ENCODE measurements at places on chromosomes 11 and 22.

DNA sequence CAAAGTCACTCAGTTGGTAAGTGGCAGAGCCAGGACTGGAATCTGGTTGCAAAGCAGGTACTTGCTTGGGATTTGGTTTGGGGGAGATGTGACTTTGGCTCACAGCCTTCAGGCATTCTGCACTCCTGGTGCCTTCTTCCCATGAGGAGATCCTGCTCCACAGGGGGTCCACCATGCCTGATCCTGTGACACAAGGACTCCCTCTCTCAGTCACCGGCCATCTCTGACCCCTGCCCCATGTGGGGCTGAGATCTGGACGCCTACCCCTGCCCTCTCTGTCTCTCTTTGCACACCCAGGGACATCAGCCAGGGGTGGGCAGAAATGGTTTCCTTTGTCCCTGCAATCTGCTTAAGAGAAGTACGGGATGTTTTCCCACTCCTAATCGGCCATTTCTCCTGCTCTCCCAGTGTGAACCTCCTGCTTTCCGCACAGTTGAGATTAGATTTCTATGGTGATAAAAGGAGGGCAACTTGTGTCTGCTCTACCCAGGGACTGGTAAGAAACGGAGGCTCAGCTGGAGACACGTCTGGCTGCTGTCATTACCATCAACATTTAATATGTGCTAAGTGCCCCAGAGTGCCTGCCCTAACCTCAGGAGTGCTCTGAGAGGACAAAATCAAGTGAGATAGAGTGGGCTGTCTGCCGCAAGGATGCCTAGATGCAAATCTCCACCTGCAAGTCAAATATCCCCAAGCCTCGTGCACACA, 11.1 kb upstream of the FXYD6 start:
- DNase-seq = no peak

DNA sequence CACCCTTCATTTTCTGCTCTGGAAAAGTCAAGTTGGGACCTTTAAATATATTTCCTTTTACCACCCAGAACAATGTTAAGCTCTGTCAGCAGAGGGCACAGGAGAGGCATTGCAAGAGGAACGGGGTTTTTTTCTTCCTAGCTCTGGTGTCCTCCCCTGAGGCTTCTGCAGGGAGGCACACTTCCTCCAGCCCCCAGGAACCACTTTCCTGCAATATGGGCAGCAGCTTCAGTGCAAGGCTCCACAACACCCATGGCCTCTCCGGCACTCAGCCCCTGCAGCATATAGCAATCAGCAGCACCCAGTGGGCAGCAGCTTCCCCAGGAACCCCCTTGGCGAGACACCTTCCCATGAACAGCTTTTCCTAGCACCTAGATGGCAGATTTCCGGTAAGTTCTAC, 101.4 kb downstream of the SYT9 start:
- DNase-seq = peak; percentile 33

- DNase-seq = no peak
Measured at GRCh38 chr22:45869340-45869847, 107.6 kb downstream of the WNT7B start.

DNA sequence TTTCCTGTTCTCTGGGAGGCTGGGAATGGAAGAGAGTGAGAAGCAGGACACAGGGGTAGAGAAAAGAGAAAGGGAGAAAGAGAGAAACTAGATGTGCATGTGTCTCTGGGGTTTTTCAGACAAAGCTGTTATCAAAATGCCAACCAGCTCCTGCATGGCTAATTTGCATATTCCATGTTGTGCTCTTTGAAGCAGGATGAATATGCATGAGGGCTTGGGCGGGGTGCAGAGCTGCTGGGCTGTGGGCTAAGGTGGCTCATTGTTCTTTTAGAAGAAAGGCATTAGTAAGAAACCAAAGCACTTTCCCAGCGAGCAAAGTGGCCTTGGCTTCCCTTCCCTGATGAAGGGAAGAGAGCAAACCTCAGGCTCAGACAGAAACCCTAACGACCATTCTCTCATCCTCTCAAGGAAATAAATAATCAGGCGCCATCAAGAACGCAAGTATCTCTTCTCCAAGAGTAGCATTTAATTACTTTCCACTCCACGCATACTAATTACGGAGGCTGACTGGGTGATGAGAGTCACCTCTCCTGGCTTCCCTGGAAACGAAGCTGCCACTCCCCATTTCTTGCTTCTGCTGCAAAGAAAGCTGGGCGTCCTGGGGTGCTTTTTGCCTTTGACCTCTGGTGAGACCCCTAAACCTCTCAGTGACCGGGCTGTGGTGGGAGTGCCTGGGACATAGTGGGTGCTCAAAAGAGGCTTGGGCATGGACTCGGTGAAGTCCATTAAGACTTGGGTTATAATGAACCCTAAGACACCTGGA, 54.2 kb downstream of the FEZ1 start:
- DNase-seq = no peak

- no peak for DNase-seq
Measured at GRCh38 chr22:26460202-26460601, 23.4 kb downstream of the HPS4 start.

- no peak for DNase-seq
Measured at GRCh38 chr11:35316161-35316560, 103.2 kb downstream of the SLC1A2 start.

DNA sequence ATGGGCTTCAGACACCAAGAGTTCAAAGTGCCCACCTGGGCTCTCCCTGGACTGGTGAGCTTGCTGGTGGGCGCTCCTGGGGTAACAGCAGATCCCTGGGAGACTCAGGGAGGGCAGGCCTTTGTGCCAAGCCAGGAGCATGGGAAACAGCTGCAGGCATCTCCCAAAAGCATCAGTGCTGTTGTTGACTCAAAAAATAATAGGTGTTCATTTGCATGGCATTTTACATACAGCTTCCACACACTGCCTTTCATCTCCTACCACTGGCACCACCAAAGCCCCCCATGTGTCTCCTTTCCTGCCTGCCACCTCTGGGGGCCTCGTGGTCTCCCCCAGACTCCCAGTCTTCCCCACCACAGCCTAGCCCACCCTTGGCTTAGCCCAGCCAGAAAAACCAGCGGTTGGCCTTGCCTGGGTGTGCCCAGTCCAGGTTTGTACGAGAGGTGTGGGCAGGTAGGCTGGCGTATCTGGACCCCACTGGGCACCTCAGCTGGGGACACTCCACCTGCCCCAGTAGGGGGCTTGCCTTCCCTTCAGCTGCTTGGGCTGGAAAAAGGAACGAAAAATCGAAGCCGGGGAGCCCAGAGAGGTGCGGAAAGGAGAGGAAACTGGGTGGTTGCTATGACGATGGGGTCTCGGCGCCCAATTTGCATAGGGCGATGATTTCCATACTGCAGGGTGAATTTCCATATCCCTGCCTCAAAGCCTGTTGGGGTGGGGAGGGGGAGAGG, 15.0 kb downstream of the POU2F3 start:
- DNase-seq = no peak

DNA sequence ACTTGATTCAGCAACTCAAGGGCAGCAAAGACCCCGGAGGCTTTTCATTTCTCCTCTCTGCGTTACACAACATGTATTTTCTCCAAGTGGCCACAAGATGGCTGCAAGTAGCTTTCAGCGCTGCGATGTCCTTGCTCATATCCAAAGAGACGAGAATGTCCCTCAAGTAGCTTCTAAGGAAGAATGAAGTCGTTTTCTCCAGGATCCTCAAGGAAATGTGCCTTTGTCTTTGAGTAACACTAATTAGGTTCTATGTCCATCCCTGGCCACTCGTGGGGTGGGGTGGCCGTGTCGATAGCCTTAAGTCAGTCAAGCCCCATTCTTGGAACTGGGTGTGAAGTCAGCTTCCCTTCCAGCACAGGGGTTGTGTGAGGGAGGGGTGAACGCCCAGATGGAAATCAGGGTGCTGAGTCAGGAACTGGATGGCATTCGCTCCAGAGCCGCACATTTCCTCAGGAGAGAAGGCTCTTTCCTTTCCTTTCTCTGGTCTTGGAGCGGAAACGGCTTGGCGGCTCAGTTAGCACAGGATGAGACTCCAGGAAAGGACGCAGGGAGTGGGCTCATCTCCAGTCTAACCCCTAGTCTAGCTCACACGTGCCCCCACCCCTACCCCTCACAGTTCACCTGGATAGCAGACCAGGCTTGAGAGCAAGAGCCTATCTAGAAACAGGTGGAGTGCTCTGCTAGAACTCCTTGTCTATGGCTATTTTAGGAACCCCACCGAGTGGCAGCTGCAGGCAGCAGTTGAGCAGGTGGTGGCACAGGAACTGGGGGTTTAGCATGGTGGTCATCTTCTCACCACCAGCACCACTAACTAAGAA, 44.3 kb downstream of the NNMT start:
- DNase-seq = peak; percentile 44

GRCh38 chr22:43036282-43036829, 21.4 kb upstream of the PACSIN2 start:
- DNase-seq = no peak

GRCh38 chr11:46270684-46271083, 6.8 kb upstream of the CREB3L1 start:
- no peak for DNase-seq

DNA sequence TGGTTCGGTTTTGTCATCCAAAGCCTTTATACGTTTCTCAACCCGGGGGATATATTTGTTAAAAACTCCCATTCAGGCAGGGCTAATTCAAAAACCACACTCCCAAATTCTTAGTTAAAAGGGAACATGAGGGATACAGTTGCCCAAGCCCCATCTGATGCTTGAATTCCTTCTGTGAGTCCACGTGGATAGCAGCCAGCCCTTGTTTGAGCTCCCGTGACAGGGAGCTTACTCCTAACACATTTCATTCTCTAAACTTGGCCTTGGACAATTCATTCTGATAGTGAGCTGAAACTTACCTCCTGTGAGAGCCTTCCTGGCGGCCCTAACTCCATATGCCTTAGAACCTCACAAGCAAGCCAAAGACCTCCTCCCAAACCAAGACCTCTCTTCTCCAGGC, 357.5 kb downstream of the TENM4 start:
- no peak for DNase-seq

GRCh38 chr11:6345366-6345765, 25.1 kb upstream of the CAVIN3 start:
- no peak for DNase-seq

DNA sequence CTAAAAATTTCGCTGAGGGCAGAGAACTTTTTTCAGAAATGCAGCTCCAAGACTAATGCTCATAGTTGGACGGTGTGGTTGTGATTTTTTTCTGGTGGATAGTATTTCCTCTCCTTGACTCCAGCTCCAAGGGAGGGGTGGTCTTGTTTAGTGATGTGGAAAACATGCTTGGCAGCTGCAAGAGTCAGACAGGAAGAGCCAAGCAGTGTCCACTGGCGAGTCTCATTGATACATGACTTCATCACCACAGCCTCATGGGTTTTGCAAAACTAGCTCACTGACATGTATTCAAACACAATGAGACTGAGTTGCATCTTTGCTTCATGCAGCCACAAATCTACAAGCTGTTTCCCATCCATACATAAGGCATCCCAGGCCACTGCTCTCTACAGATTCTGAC, 7.3 kb upstream of the KCNJ1 start:
- DNase-seq = no peak

- no peak for DNase-seq
Measured at GRCh38 chr22:48807155-48807554, 1020.5 kb downstream of the BRD1 start.

- no peak for DNase-seq
Measured at GRCh38 chr11:120259988-120260565, 20.1 kb downstream of the POU2F3 start.

- DNase-seq = no peak
Measured at GRCh38 chr22:43567691-43568324, 156.0 kb downstream of the MPPED1 start.

- no peak for DNase-seq
Measured at GRCh38 chr22:21834869-21835268, 32.6 kb downstream of the MAPK1 start.

DNA sequence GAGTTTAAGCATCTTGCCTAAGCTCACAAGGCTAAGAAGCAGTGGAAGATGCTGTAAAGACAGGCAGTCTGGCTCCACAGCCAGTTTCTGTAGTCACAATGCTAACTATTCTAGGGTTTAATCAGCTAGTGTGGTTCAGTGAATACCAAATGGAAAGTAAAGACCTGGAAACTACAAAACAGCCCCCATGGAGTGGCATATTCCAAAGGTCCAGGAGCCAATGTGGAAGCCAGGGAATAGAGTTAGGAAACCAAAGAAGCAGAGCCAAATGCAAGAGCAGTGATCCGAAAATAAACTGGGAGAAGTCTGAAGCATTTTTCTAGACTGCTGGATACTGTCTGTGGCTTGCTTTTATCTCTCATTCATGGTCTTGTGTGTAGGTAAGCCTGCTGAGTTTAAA, 731.2 kb upstream of the ANO5 start:
- DNase-seq = no peak

DNA sequence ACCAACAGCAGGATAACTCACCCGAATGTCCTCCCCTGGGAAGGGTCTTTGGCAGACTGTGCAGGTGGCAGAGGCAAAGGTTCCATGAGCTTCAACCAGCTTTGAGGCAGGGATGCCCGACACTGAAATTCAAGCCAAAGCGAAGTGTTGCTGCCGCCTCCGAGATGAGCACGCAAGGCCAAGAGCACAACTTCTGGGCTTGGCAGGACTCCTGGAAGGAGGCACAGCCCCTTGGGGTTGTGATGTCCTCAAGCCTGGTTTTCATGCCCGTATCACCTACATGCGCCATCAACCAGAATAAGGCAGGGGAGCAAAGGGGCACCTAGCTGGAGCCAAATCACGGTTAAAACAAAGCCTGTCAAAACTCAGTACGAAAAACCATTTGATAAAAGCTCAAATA, 5.7 kb downstream of the SIRT3 start:
- DNase-seq = no peak

DNA sequence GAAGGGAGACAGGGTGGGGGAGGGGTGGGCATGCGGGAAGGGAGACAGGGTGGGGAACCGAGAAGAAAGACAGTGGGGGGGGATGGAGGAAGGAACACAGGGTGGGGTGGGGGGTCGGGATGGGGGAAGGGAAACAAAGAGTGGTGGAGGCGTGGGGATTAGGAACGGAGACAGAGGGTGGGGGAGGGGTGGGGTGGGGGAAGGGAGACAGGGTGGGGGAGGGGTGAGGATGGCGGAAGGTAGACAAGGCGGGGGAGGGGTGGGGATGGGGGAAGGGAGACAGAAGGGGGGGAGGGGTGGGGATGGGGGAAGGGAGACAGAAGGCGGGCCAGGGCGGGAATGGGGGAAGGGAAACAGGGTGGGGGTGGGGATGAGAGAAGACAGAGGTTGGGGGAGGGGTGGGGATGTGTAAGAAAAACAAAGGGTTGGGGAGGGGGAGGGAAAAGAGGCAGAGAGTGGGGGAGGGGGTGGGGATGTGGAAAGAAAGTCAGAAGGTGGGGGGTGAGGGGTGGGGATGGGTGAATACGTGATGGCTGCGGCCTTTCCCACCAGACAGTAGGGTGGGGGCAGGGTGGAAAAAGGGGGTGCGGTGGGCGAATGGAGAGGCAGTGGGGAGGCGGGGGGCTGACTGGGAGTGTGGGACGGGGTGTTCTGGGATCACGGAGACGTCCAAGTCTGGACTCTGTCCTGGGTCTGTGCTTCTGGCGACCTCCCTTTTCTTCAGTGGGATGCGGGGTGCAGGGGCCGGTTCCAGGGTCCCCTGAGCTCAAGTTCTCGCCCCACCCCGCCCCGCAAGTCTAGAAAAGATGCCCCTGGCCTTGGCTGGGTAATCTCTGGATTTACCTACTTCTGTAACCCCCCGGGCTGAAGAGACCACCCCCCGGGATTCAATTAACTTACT, 744 bp downstream of the PRAME start:
- DNase-seq = no peak

- no peak for DNase-seq
Measured at GRCh38 chr11:111347723-111348115, 31.4 kb downstream of the POU2AF1 start.

All from activated CD4-positive, alpha-beta T cell treated with anti-CD3 and anti-CD28 coated beads, Interleukin-2, Interleukin-6, amounts not matched to agents 100 ng/mL and 50 ng/mL, durations not matched to agents 16 hours and 8 hours (primary cell).